Activated T-cell treated with anti-CD3 and anti-CD28 coated beads for 48 hours (primary cell): ENCODE measurements at places on chromosomes 7 and 10.
A peak's percentile ranks its signal among the peaks of the same experiment; 100 is the strongest.

- no peak for DNase-seq
These were observed 141.7 kb upstream of the PFKP start for GRCh38 chr10:2925631-2926030.

DNA sequence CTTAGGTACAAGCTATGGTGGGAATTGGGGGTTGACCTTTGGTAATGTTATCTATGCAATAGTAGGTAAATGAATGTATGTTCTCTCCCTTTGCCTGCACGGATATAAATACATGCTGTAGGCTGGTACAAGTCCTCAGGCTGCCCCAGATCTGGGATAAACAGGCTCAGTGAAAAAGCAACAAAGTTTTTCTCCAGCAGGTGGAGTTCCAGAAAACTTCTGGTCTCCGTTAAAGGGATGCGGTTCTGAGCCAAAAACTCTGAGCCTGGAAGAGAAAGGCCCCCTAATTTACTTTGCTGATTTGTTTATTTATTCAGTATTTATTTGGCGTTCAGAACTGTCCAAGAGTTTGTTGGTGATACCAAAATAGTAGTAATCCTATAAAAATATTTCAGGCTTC is 204.7 kb downstream of the ADRA2A start:
- no peak for DNase-seq

GRCh38 chr10:51188008-51188407 is 113.7 kb downstream of the PRKG1 start:
- DNase-seq: no peak

GRCh38 chr10:51668336-51668689 is 31.1 kb downstream of the CSTF2T start:
- DNase-seq: no peak

DNA sequence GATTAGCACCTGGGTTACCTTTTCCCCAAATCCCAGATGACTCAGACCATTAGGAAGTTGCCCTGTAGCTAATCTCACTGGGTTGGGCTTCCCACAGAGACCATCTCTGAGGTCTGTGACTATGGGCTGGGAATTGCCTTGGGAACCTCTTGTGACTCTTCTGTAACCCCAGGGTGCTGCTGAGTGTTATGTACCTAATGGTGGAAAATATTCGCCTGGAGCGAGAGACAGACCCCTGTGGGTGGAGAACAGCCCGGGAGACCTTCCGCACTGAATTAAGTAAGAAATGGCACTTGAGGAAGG is 20.0 kb downstream of the STRIP2 start:
- no peak for DNase-seq

- DNase-seq: peak; percentile 18
These were observed 151.6 kb downstream of the KIAA1217 start for GRCh38 chr10:24360282-24361127.

DNA sequence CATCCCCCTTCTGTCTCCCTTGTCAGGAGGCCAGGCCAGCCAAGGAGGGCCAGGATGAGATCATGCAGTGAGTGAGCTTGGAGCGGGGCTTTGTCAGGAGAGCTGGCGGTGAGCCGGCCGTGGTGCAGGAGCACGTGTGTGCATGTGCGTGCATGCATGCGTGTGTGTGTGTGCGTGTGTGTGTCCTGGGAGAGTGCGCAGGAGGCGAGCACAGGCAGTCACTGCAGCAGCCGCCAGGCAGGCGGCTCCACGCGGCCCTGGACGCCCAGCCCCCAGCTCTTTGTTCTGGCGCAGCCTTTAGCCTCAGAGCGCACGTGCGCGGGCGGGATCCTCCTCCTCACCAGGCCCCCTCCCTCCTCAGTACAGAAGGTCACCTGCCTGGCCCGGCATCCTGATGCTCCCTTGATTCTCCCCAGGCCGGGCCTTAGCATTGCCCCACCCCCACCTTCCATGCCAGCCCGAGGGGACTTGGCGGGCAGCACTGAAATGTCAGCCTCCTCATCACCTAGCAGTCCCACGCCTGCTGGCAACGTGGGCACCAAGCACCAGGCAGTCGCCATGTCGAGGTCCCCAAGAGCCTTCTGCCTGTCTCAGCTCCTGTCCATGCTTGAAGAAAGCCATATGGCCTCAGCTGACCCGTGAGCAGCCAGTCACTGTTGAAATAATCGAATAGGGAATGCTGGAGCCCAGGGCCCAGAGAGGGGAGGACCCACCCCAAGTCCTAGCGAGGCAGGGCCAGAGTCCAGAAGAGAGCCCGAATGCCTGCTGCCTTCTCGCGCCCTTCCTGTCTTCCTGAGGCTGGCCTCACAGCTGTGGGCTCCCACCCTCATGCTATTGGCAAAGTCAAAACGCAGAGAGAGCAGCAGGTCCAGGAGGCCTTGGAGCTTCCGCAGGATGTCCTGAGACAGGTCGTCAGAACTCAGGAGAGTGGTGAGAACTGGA is 125.9 kb upstream of the PPIF start:
- DNase-seq: no peak

GRCh38 chr10:101397140-101397539 is 43.2 kb downstream of the BTRC start:
- DNase-seq: no peak

DNA sequence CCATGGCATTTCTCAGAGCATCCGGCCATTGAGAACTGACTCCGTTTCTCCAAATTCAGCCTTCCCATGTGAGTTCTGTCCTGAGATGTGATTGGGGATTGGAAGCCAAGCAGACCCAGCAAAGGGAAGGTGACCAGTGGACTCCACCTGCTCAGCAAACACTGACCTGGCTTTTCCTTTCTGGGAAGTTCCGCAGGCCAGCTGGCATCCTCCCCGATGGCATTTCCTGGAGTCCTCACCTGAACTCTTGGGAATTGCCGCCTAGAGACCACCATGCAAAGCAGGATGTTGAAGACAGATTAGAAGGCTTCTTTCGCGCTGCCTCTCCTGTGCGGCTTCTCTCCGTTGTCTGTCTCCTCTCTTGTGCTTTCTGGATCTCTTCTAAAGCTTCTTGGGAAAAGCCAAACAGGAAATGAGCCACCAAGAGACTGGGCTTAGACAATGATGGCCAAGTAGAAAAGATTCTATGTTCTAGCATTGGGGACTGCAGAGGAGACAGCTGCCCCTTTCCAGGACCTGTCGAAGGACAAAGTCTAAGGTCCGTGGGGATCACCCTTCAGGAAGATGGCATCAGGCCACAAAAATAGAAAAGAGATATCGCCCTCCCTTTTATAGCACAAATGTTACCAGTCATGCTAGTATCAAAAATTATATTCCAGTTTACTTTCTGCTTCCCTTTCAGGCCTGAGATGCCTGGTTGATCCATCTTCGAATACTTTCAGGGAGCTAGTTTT is 103.7 kb upstream of the INSYN2A start:
- DNase-seq: no peak

- no peak for DNase-seq
These were observed 6.5 kb downstream of the ZSWIM8 start for GRCh38 chr10:73791871-73792400.

GRCh38 chr10:14952851-14953423 is 959 bp downstream of the DCLRE1C start:
- DNase-seq: no peak

GRCh38 chr10:103800789-103801540 is 54.4 kb downstream of the SH3PXD2A start:
- DNase-seq: peak; percentile 21

GRCh38 chr7:69677881-69678493 is 79.7 kb downstream of the AUTS2 start:
- DNase-seq: no peak
